T-helper 1 cell treated with Interleukin-12 subunit alpha and Interleukin-12 subunit beta and Interleukin-4 antibody, amounts not matched to agents 30 ng/mL and 1 ng/mL, for 36 hours (primary cell): ENCODE measurements at places on chromosomes 4 and X. TPM values are rescaled to one million over a fixed set of nuclear protein-coding genes. Genes with fewer than 3 reads are reported as not detected.

PCYT1B gene
- 0.10 and 0.20 TPM in 2 replicates for total RNA-seq

SHOX gene
- not detected in 2 replicates for total RNA-seq

TECRL gene
- not detected in 2 replicates for total RNA-seq

CHM gene
- 16.6 and 17.7 TPM in 2 replicates for total RNA-seq

MEPE gene
- not detected in 2 replicates for total RNA-seq
